ENCODE measurements at places on chromosomes 16 and 17.

GRCh38 chr17:37702598-37702997, 42.3 kb downstream of the HNF1B start:
- DNase-seq, result no peak

GRCh38 chr16:73143576-73144422, 95.9 kb upstream of the ZFHX3 start:
- DNase-seq, result no peak

DNA sequence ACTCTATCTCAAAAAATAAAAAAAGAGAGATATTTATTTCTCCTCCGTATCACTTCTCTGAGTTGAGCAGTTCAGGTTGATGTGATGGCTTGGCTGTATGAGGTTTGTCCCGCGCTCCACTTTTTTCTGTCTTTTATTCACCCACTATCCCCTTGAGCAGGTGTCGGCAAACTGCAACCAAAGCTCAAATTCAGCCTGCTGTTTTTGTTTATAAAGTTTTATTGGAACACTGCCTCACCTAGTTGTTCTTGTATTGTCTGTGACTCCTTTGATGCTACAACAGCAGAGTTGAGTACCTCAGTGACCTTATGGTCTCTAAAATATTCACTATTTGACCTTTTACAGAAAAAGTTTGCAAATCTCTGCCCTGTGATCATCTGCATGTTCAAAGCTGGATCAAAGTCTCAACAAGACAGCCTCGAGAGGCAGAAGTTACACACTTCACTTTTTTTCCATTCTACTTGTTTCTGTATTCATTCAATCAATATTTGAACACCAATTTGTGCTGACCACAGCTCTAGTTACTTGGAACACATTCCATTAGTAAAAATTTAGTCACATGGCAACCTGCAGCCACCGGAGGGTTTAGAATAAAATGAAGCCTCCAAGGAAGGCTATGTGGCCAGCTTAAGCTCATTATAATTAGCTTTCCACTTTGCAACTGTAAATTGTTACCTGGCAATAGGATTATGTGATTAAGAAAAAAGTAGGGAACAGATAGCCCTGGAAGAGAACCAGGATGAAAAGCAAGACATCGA, 945.8 kb downstream of the KCNJ2 start:
- DNase-seq, result no peak

GRCh38 chr17:17466511-17466910, 10.3 kb upstream of the MED9 start:
- DNase-seq, result no peak

GRCh38 chr17:31048142-31048541, 46.6 kb upstream of the NF1 start:
- DNase-seq, result no peak

DNA sequence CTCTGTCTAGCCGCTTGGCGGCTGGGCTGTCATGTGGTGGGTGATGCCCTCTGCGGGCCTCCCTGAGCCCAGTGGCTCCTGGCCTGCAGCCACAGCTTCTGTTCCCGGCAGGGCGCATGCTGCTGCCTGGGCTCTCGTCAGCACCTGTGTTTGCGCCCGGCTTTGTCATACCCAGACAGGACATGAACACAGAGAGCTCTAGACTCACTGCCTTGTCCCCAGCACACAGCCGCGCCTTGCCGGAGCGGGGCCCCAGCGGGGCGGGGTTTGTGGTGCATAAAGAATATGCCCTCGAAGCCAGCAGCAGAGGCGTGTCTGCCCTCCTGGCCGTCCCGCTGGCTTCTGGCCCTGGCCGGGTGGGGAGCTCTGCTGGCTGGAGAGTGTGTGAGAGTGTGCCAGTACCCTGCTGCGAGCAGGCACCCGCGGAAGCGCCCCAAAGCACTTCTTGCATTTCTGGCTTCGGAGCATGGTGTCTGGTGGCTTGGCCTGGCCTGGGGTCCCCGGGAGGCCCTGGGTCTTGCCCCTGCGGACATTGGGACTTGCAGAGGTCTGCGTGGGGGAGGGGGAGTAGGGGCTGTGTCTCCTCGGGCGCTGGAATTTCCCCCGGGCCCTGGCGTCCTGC, 14.4 kb downstream of the ASPSCR1 start:
- DNase-seq, result no peak

DNA sequence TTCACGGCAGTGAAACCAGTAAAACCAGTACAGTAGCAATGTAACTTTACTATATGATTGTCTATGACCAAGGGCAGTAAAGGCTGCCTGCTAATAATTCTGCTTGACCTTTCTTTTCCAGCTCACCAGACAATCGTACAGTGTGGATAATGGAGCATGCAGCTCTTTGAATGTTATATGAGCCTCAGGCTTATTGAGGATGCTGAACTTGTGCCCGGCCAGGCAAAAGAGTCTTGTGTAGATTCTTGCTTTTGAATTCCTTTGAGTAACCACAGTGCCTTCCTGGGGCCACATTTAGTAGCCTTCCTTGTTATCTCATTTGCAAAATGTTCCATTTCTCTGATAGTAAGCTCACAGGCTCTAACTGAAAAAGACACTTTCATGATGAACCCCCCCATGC, 131.8 kb downstream of the CDH11 start:
- no peak for DNase-seq

GRCh38 chr17:81537343-81537855, 9.2 kb downstream of the FSCN2 start:
- DNase-seq, result peak; percentile 55

- DNase-seq, result no peak
These were observed 46.9 kb downstream of the IRX6 start for GRCh38 chr16:55370762-55371482.

- no peak for DNase-seq
These were observed 10.1 kb downstream of the WFIKKN2 start for GRCh38 chr17:50845240-50846147.

- DNase-seq, result no peak
These were observed 1.8 kb downstream of the USP7 start for GRCh38 chr16:8961811-8962390.
